Stimulated activated CD8-positive, alpha-beta memory T cell treated with anti-CD3 and anti-CD28 coated beads, Interleukin-7, amount 100 ng/mL, for 24 hours (primary cell): ENCODE measurements at places on chromosomes 13 and 19.
A peak's percentile ranks its signal among the peaks of the same experiment; 100 is the strongest.

GRCh38 chr13:38899571-38899970 lies 91.1 kb downstream of the STOML3 start:
- no peak for DNase-seq

DNA sequence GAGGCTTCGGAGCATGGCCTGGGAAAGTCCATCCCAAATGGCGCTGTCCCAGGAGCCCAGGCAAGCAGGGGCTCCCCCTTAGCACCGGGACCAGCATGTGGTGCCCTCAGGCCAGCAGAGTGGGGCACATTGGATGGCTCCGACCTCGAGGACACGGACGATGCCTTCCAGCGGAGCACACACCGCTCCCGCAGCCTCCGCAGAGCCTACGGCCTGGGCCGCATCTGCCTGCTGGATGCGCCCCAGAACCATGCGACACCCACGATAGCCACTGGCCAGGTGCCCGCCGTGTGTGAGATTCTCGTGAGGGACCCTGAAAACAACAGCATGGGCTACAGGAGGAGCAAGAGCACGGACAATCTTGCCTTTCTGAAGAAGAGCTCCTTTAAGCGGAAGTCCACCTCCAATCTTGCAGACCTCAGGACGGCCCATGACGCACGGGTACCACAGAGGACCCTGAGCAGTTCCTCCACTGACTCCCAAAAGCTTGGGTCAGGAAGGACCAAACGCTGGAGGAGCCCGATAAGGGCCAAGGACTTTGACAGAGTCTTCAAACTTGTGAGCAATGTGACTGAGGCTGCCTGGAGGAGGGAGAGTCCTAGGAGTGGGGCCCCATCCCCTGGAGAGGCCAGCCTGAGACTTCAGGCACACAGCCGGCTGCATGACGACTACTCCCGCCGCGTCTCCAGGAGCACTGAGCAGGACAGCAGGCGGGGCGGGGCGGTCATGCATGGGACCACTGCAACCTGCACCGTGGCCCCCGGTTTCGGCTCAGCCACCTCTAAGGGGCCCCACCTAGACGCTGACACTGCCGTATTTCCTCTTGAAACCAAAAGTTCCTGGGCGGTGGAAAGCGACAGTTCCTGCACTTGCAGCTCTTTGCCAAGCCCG lies 63.1 kb downstream of the SPATA13 start:
- no peak for DNase-seq

DNA sequence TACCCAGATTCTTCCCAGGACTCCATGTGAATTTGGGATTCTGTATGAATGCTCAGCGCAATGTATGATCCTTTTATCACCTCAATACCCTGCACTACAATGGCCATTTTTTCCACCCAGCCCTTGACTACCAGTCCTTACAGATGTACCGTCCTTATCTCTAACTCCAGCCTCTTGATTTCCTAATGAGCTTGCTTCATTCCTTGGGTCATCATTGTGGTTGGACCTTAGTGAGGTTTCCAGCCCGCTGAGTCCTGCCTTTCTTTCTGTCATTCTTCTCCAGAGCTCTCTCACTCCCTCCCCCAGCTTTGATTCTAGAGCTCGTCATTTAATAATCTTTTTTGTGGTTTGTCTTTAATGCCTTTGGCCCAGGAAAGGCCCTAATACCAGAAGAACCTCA lies 438.5 kb downstream of the ZNF536 start:
- no peak for DNase-seq

- DNase-seq: no peak
These were observed 330.6 kb downstream of the MYO16 start for GRCh38 chr13:108960006-108960405.

DNA sequence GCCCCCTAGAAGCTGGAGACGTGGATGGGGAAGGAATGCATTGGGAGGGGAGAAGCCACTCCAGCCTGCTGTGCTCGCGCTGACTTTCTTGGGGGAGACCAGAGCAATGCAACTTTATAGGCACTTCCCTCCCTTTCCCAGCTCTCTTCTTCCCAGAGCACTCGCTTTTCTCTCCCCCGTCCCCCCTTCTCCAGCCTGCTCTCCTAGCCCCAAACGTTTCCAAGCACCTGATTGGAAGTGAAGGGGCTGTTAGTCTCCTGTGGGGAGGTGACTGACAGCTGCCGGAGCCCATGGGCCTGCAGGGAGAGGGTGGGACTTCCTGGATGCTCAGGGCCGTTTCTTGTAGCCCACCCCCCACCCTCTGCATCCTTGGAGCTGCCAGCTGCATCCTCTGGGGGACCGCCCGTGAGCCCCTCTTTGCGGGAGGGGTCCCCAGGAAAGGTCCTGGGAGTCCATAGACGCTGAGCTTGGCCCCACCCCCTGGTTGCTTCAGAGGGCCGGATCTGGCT lies 2.5 kb downstream of the HDGFL2 start:
- no peak for DNase-seq

DNA sequence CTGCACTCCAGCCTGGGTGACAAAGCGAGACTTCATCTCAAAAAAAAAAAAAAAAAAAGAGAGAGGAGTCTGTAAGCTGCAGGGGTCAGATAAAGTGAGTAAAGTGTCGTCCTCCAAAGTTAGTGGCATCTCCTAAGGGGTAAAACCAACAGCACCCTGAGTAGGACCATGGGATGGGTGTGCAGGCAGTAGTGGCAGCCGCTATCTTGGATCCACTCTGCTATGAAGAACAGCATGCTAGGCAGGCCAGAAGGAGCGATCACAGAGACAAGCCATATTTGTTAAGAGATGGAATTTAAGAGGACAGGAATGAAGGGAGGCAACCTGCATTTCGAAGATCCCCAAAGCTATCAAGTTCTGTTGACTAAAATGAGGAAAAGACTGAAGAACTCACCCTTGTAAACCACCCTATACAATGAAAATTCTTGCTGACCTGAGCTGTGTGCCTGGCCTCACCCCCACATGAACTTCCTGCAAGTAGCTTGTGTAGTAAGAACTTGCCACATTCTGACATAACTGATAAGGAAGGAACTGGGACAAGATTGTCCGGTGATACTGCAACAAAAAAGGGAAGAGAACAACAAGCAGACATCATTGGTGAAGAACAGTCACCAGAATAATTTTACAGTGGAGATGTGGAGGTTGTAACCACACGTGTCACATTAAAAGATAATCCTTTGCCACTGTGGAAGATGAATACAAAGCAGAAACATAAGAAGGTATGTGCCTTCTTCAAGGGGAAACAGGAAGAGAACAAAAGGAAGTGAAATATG lies 16.2 kb downstream of the DPY19L3 start:
- no peak for DNase-seq

DNA sequence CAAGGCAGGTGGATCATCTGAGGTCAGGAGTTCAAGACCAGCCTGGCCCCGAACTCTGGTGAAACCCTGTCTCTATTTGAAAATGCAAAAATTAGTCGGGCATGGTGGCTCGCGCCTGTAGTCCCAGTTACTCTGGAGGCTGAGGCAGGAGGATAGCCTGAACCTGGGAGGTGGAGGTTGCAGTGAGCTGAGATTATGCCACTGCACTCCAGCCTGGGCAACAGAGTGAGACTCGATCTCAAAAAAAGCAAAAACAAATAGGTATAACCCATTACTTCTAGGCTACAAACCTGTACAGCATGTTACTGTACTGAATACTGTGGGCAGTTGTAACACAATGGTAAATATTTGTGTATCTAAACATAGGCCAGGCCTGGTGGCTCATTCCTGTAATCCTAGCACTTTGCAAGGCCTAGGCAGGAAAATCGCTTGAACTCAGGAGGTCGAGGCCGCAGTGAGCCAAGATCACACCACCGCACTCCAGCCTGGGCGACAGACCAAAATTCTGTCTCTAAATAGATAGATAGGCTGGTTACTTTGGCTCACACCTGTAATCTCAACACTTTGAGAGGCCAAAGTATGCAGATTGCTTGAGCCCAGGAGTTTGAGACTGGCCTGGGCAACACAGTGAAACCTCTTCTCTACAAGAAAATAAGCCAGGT lies 63.5 kb downstream of the MYO9B start:
- DNase-seq: no peak

GRCh38 chr19:53130506-53130905 lies 2.2 kb downstream of the ZNF415 start:
- no peak for DNase-seq

GRCh38 chr19:17835182-17836006 lies 12.4 kb downstream of the JAK3 start:
- no peak for DNase-seq

- DNase-seq: no peak
These were observed 1.7 kb downstream of the AP1M1 start for GRCh38 chr19:16199275-16199932.

GRCh38 chr19:34363094-34363493 lies 1.9 kb upstream of the GPI start:
- DNase-seq: no peak

DNA sequence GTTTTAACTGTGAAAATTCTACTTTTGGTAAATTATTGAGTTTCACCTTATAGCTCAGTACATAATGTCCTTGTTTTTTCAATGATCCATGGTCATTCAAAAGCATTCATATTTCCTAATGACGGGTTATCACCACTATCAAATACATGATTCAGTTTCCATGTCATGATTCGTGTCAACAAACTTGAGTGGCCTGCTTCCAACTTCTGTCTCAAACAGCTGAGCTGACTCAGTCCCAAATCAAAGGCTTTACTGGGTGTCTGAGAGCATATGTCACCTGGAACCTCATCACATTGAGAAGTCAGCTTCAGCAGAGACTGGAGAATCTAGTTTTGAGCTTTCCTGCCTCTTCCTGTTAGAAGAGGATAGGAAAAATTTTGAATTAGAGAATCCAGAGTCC lies 40.3 kb upstream of the SGCG start:
- DNase-seq: no peak

DNA sequence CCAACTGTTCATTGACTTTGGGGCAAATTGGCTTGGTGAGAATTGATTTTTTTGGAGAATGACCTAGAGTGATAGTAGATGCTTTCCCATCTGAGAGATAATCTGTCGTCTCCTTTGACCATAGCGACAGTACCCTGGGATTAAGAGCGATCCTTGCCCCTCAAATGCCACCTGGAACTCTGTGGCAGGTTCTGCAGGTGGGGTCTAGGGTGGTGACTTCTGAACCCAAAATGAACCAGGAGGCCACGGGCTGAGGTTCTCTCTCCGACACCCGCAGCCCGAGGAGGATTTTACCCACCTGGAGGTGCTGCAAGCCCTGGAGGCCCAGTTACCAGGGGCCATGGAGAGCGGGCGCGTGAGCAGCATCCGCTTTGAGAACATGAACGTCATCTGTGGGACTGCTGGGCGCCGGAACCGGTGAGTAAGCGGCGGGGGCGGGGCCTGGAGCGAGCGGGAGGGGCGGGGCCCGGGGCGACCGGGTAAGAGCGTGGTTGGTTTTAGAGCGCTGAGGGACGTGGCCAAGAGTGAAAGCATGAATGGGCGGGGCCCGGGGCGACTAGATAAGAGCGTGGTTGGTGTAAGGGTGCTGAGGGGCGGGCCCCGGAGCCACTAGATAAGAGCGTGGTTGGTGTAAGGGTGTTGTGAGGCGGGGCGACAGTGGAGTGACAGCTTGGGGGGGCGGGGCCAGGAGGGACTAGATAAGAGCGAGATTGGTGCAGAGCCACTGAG lies 8.6 kb downstream of the C19orf81 start:
- peak; percentile 80 for DNase-seq

DNA sequence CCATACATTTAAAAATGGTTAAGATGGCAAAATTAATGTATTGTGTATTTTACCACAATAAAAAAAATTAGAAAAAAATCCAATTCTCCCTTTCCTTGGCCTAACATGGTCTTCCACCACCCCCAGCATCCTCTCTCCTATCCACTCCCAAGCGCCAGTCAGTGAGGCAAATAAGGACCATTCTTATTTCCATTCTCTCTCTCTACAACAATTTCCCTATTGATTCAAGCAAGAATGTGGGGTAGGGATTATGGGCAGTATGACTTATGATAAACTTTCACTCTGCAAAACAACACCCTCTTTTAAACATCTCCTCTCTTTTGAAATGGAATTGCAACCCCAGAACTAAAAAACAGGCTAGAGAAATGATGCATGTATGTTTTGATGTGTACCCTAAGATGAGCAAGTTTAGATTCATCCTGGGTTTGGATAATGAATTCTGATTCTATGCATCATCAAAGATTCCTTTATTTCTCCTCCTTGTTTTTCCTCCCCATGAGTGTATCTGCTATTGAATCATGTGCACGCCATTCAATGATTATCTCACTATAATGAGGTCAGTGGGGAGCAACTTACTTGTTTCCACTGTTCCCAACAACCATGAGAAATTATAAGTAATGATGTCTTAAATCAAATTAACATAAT lies 3.5 kb downstream of the STARD13 start:
- DNase-seq: no peak

- peak; percentile 26 for DNase-seq
These were observed 1.9 kb downstream of the IFNL1 start for GRCh38 chr19:39297931-39298634.

DNA sequence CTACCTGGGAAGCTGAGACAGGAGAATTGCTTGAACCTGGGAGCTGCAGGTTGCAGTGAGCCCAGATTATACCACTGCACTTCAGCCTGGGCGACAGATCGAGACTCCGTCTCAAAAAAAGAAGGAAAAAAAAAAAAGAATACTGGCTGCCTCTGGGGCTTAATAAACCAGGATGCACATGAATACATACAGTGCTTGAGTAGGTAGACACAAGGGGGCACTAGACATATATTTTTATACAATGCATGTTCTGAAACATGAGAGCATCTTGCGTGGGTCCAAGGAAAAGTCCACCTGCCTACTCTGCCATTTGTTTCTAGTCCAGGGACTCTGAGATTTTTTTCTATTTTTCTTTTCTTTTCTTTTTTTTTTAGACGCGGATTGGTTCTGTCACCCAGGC lies 31.2 kb downstream of the KEAP1 start:
- DNase-seq: no peak

GRCh38 chr13:25632166-25632888 lies 260.6 kb downstream of the ATP8A2 start:
- DNase-seq: no peak

GRCh38 chr19:57816652-57817051 lies 1.9 kb upstream of the ZNF552 start:
- DNase-seq: no peak

- DNase-seq: no peak
These were observed 33.0 kb upstream of the TSC22D1 start for GRCh38 chr13:44609137-44609536.

DNA sequence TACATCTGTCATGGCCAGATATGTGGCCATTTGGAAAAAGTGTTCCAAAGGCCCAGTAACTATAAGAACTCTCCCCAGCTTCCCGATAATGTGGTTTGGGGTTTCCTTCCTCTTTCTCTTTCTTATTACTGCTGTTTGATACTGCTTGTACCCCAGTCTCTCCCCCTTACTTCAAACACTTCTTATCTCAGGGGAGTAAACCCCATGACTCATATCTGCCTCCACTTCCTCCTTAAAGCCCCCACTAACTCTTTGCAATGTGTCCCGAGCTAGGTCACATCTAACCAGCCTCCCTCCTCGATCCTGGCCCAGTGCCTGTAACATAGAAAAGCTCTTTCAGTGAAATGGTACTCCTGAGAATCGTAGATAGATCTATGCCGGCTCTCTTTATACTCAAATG lies 82.4 kb upstream of the STARD13 start:
- DNase-seq: no peak
